ENCODE measurements at places on chromosomes 5 and 9.

DNA sequence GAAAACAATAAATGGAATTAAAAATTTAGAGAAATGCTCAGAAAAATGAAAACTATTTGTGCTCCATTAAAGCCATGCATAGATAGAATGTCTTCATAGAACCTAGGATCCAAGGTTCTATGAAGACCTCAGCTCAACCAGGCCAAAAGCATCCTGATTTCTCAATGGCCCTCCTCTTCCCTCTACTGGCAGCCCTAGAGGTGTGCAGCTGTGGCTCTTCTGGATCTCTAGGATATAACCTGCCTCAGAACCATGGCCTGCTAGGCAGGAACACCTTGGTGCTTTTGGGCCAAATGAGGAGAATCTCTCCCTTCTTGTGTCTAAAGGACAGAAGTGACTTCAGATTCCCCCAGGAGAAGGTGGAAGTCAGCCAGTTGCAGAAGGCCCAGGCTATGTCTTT, 15.1 kb downstream of the IFNA1 start:
- H3K36me3 ChIP-seq: no peaks in the 10 kb centered on the region
- no peaks in the 10 kb centered on the region for H3K4me1 ChIP-seq
- no peak overlapping the region for H3K4me3 ChIP-seq
- H3K27me3 ChIP-seq: no peaks in the 10 kb centered on the region
- no peak overlapping the region for H3K27ac ChIP-seq

DNA sequence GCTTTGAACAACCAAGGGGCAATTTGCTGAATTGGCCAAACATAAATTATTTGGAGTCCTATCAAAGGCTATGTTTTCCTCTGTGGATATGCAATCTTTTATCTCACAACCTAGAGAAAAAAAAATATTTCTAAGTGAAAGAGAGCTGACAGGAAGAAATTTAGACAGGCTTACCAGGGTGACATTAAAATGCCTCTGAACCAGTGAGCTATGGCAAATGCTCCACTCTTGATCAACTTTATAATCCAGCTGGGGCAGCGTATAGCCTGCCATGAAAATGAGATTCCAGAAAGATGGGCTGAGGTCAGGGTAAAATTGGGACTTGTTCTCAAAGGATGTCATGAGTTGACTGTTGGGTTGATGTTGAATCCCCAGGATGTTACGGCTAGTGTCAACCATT, 399.3 kb upstream of the TRPC7 start:
- DNase-seq: no peak
- no peaks in the 10 kb centered on the region for H3K36me3 ChIP-seq
- H3K27ac ChIP-seq: no peak overlapping the region
- no peaks in the 10 kb centered on the region for H3K27me3 ChIP-seq

DNA sequence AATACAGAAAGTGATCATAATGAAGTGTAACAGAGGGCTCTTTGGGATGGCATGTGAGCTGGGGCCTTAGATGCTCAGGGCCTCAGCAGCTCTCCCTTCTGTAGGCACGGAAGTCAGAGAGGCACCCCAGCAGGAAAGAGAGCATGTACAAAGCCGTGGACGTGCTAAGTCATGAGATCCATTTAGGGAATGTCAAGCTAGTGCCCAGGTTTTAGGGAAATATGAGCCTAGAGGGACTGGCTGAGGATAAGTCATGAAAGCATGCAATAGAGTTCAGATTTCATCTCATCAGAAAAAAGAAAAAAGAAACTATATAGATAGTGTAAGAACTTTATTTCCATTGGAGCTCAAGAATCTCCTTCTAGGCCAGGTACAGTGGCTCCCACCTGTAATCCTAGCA, 379.5 kb upstream of the KLF4 start:
- H3K4me3 ChIP-seq: no peak overlapping the region
- H3K36me3 ChIP-seq: no peaks in the 10 kb centered on the region
- H3K27me3 ChIP-seq: no peaks in the 10 kb centered on the region
- H3K4me1 ChIP-seq: peaks cover 6% of the 10 kb centered on the region
- no peak overlapping the region for H3K27ac ChIP-seq
- DNase-seq: no peak

DNA sequence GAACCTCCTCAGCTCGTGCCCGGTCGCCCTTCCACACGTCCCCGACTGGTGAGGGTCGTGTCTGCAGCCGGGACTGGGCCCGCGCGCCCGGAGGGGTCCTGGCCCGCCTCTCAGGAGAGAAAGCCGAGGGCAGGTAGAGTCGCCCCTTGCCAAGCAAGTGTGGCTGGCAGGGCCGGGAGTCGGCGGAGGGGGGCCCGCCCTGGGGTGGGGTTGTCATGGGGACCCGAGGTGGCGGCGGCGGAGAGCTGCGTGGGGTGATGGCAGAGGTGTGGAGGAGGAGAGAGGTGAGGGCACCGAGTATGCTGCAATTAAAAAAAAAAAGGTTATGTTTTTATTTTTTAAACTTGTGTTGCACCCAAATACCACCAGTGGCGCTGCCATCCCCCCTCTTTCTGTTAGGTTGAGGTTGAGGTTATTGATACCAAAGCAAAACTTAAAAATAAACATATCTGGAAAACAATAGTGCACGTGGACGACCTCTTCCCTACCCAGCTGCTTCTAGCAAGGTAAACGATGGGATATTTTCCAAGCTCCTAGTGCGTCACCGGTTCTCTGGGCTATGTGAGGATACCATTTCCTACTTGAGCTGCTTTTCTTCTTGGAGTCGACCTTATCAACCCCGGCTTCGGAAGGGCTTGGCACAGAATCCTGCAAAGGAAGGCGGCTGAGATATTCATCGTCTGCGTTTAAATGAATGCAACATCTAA, 660 bp downstream of the SCAMP1 start:
- DNase-seq: peak; percentile 14
- H3K27ac ChIP-seq: peak overlapping the region; percentile 92
- no peaks in the 10 kb centered on the region for H3K36me3 ChIP-seq
- H3K27me3 ChIP-seq: no peaks in the 10 kb centered on the region
- peaks cover 10% of the 10 kb centered on the region for H3K4me1 ChIP-seq
- H3K4me3 ChIP-seq: peak overlapping the region; percentile 98

DNA sequence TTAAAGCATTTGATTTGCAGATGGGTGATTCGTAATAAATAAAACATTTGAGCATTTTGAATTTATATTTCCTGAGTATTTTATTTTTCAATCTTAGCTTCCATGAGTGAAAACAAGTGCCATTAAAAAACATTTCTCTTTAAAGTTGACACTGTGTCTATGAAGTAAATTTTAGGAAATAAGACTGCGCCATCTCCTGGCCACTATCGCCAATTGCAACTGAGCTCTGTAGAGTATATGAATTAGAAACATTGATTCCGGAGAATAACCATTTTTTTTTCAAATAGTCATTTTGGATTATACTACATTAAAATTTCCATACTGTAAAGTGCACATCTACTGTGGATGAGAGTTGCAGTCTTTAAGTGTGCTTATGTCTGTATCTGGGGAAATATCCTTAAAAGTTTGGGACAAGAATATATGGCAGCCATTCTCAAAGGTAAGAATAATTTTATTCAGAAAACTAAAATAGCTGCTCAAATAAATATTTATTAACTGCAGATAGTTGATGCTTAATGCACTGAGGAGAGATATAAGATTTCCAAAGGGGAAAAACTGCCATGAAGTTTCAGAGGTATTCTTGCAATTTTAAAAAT, 5.9 kb downstream of the DMRTA1 start:
- DNase-seq: no peak
- H3K27me3 ChIP-seq: no peaks in the 10 kb centered on the region
- H3K4me1 ChIP-seq: peaks cover 43% of the 10 kb centered on the region

GRCh38 chr5:159601216-159601615, 270.9 kb upstream of the IL12B start:
- no peak overlapping the region for H3K27ac ChIP-seq
- H3K36me3 ChIP-seq: no peaks in the 10 kb centered on the region
- no peaks in the 10 kb centered on the region for H3K27me3 ChIP-seq
- peaks cover 7% of the 10 kb centered on the region for H3K4me1 ChIP-seq
- no peak for DNase-seq

DNA sequence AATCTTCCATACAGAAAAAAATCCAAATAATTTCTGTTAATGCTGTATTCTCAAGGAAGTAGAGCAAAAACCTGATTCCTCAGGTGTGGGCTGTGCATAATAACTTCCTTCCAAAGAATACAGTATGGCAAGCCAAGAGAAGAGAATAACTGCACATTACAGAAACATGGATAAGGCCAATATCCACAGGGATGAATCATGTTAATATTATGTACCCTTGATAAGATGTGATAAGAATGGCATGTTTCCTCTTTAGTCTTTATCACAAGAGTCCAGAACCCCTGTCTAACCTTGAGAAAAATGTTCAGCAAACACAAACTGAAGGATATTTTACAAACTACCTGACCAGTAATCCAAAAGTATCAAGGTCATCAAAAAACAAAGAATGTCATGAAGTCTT, 795.8 kb downstream of the SEMA5A start:
- H3K27ac ChIP-seq: no peak overlapping the region
- H3K36me3 ChIP-seq: no peaks in the 10 kb centered on the region
- H3K27me3 ChIP-seq: no peaks in the 10 kb centered on the region
- H3K4me1 ChIP-seq: no peaks in the 10 kb centered on the region
- no peak for DNase-seq

DNA sequence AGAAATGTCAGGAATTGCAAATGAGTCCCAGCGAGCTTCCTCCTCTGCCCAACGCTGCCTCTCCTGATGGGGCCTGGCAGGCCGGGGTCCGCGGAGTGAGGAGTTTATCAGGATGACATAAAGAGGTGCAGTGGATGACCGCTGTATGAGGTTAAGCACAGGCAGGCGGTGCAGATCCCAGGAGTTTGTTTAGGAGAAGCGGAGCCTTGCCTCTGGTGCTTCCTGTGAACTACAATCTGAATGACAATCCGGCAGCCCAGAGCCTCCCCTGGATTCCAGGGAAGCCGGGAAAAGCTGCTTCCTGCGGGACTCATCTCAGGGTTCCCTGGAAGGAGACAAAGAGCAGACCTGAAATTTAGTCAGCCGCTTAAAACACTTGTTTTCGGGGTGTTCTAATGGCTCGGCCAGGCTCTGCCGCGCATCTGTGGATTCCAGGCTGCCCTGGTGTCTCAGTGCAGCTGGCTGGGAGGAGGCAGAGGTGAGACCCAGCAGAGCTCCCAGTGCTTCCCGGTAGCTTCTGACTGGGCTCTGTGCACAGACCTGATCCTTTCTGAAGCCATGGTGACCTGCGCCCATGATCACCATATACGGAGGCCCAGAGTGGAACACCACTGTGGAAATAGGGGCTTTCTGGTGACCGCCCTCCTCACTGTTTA, 69.8 kb upstream of the IRX4 start:
- H3K36me3 ChIP-seq: no peaks in the 10 kb centered on the region
- H3K4me1 ChIP-seq: peaks cover 6% of the 10 kb centered on the region
- no peak for DNase-seq
- no peaks in the 10 kb centered on the region for H3K27me3 ChIP-seq
- H3K4me3 ChIP-seq: no peak overlapping the region

GRCh38 chr5:138371454-138371853, 19.0 kb downstream of the KDM3B start:
- DNase-seq: no peak
- H3K36me3 ChIP-seq: peaks cover 14% of the 10 kb centered on the region
- H3K4me3 ChIP-seq: no peak overlapping the region
- peaks cover 44% of the 10 kb centered on the region for H3K4me1 ChIP-seq
- H3K27me3 ChIP-seq: no peaks in the 10 kb centered on the region

GRCh38 chr5:40775846-40776657, 20.3 kb upstream of the TTC33 start:
- H3K4me1 ChIP-seq: no peaks in the 10 kb centered on the region
- no peaks in the 10 kb centered on the region for H3K27me3 ChIP-seq
- peaks cover 66% of the 10 kb centered on the region for H3K36me3 ChIP-seq

- DNase-seq: no peak
- peaks cover 27% of the 10 kb centered on the region for H3K4me1 ChIP-seq
- no peak overlapping the region for H3K4me3 ChIP-seq
- peak overlapping the region; percentile 33 for H3K27ac ChIP-seq
- H3K27me3 ChIP-seq: peaks cover 34% of the 10 kb centered on the region
Measured at GRCh38 chr9:86721226-86721781, 226.0 kb downstream of the GAS1 start.

DNA sequence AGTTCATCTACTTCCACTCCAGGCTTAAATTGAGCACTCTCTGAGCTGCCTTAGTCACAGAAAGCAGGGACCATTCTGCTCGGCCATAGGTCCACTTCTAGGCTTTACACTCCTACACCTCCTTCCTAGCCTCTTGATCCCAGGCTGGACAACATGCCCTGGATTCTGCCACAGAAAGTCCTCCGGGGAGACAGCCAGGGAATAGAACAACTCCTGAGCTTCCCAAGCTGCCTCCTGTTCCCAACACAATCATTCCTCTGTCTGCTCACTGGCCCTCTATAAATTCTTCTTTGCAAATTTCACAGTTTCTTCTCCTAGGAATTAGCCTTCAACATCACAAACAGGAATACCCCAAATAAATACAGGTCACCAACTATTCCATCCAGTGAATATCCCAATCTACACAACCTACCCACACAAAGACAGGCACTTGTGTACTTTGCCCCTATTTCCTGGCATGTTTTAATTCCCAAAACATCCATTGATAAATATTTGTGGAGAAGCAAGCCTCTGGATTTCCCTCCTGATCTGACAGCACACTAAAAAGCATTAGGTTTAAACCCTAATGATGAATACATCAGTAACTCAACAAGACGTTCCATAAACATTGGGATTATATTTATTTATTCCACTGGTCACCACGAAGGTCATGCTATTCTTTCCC, 125.5 kb downstream of the ENC1 start:
- H3K27me3 ChIP-seq: no peaks in the 10 kb centered on the region
- H3K36me3 ChIP-seq: no peaks in the 10 kb centered on the region
- no peaks in the 10 kb centered on the region for H3K4me1 ChIP-seq
- no peak overlapping the region for H3K27ac ChIP-seq

DNA sequence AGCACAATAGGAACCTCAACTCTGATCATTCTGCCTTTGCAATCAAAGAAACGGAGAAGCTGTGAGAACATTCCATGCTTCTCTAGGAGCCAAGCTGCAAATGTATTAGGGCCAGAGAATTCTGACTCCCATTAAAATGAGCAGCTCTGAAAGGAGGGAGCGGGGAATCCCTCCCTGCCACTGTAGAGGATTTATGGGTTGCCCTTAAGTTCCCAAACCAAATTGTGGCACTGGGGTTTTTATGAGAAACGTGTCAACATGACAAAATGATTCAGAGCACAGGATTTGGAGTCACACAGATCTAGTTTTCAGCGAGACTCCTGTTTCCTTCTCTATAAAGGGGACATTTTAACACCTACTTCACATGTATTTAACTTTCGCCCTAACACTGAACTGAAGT, 1.8 kb downstream of the IL6ST start:
- H3K4me1 ChIP-seq: peaks cover 20% of the 10 kb centered on the region
- no peaks in the 10 kb centered on the region for H3K27me3 ChIP-seq
- H3K27ac ChIP-seq: peak overlapping the region; percentile 99
- no peak for DNase-seq

GRCh38 chr5:34517249-34517648, 138.9 kb upstream of the RAI14 start:
- H3K4me3 ChIP-seq: no peak overlapping the region
- H3K36me3 ChIP-seq: no peaks in the 10 kb centered on the region
- DNase-seq: no peak
- H3K27me3 ChIP-seq: no peaks in the 10 kb centered on the region
- no peak overlapping the region for H3K27ac ChIP-seq
- no peaks in the 10 kb centered on the region for H3K4me1 ChIP-seq

GRCh38 chr5:90533794-90534193, 4.4 kb upstream of the LYSMD3 start:
- no peaks in the 10 kb centered on the region for H3K36me3 ChIP-seq
- no peak overlapping the region for H3K4me3 ChIP-seq
- H3K27me3 ChIP-seq: peaks cover 36% of the 10 kb centered on the region
- H3K4me1 ChIP-seq: peaks cover 5% of the 10 kb centered on the region
- H3K27ac ChIP-seq: no peak overlapping the region
